ENCODE measurements at places on chromosomes 13 and 19.

DNA sequence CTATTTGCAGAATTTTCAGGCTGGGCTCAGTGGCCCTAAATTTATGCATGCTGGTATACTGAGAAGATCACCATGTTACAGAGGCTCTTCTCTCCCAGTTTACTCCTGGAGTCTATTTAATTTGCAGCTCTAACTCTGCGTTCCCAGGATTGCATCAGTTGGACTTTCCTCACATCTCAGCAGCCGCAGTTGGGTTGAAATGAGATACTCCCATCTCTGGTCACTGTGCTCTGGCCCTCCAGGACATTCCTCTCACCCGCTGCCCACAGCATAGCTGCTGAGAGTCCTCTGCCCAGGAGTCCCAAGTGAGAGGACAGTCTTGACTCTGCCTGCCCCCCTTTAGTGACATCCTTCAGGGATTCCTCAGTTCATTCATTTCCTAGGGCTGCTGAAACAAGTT, 150.9 kb downstream of the LACC1 start:
- DNase-seq: no peak

DNA sequence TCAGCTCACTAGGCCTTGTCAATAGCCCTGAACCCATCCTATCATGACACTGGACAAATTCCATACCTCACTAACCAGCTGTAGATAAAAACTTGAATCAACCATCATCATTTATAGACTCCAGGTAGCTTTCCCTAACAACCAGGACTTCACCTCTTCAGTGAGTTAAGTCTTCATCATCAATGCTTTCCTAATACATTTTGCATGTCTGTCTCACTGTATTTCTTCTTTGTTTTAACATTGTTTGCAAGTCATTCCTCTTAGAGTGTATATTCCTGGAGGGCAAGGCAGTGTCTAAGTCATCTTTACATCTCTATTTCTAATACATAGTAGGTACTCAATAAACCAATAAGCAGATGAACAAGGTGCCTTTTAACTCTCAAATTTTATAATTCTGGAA, 123.4 kb upstream of the RFC3 start:
- no peak for DNase-seq

- DNase-seq: no peak
These were observed 28.2 kb downstream of the CILP2 start for GRCh38 chr19:19566306-19566705.

DNA sequence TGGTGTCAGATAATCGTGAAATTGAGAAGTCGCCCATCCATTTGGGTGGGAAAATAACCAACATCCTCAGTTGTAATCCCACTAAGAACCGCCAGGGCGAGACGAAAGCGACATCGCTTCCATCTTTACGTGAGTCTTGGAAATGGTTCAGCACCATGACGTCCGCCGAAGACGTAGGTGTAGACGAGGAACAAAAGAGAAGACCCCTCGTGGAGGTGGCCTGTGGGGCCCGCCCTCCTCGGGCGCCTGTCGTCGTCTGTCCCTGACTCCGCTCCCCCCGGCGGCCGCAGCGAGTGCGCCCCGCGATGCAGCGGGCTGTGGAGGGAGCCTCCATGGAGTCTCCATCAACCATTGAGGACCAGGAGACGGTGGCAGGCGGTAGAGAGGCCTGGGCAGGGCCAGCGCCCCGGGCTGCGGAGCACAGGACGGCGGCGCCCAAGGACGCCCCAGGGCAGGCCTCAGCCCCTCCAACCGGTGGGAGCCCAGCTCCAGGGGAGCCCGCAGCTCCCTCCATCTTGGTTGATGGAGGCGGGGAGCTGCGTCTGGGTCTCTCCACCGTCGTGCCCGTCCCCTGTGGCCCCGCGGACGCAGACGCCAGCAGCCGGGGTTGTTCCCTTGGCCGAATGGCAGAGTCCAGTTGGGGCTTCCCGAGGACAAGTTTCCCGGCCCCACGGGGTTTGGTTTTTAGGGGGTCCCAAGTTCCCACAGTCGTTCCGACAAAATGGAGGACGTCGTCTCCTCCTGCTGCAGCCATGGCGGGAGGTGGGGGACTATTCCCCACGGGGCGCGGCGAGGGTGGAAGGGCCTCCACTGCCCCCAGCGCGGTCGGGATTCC, 990 bp upstream of the ZMYM2 start:
- DNase-seq: peak; percentile 81

DNA sequence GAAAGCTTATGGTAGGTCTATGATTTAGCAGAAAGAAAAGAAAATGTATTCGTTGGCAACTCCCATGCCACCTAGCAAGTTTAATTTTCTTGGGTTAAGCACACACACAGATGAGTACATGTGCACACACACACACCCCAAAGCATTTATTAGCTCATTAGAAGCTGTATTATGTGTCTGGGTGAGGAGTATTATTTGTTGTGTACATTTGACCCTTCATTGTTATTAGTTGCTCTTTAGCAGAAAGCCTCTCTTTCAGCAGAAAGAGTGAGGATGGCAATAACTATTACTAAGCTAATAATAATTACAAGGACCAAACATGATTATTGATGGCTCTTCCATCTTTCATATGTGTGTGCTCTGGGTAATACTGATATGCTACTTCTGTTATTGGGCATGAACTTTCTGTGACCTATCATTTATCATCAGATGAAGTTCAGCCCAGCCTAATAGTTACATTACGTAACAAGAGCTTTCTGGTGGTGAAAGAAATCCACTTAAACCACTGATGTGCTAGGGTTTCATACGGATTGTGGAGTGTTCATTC, 177.4 kb upstream of the OBI1 start:
- no peak for DNase-seq

DNA sequence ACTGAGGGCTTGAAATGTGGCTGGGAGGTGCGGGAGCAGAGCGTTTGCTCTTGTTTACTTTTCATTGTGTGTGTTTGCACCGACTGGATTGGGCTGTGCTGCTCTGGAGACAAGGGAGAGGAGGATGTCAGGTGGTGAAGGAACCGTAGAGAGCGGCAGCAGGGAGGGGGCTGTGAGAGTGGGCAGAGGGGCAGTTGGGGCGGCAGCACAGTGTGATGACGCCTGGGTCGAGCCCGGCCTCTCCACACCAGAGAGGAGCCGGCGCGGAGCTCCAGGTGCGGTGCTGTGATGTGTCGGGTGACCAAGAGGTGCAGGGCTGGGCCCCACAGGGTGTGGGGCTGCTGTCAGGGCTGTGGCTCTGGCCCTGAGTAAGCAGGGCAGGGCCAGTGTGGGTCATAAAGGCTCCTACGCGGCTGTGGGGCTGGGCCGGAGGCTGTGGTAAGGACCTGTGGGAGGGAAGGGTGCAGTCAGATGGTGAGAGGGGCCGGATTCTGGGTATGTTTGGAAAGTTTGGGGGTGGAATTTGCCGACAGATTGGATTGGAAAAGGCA, 10.5 kb downstream of the NAXD start:
- DNase-seq: no peak

DNA sequence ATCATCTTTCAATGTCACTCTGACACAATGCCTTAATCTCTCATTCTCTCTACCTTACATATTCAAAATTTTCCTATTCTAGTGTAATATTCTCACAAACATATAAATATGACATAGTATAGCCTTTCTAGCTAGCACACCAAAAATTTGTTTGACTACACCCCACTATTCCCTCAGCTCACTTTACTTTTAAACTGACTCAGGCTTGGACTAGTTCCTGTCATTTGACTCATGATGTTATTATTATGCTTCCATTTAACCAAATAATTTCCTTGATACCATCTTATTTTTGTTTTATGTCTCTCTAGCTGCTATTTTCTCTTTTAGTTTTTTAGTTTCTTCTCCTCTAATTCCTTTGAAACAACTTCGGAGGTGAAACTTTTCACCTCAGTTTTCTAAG, 1745.6 kb upstream of the PCDH20 start:
- DNase-seq: no peak

GRCh38 chr19:16015805-16016173, 60.5 kb upstream of the TPM4 start:
- DNase-seq: no peak

DNA sequence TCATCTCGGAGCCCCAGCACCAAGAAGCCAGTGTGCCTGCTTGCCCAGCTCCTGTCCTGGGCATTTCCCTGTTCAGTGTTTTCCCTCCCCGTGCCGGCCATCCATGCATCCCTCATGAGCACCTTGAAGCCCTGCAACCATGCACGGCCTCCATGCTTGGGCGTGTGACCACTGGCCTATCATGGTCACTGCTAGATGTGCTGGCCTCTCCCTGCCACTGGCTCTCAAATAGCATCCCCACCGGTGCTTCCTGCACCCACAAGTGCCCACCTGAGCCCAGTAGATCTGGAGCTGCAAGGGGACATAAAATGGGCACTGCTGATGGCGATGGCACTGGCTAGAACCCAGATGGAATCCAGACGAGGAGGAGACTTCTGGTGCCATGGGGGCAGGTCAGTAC, 126.0 kb downstream of the TUBA3C start:
- no peak for DNase-seq

- no peak for DNase-seq
These were observed 3.5 kb downstream of the PEG3 start for GRCh38 chr19:56837004-56837403.

- no peak for DNase-seq
These were observed 7.3 kb upstream of the C13orf46 start for GRCh38 chr13:113981194-113981605.

DNA sequence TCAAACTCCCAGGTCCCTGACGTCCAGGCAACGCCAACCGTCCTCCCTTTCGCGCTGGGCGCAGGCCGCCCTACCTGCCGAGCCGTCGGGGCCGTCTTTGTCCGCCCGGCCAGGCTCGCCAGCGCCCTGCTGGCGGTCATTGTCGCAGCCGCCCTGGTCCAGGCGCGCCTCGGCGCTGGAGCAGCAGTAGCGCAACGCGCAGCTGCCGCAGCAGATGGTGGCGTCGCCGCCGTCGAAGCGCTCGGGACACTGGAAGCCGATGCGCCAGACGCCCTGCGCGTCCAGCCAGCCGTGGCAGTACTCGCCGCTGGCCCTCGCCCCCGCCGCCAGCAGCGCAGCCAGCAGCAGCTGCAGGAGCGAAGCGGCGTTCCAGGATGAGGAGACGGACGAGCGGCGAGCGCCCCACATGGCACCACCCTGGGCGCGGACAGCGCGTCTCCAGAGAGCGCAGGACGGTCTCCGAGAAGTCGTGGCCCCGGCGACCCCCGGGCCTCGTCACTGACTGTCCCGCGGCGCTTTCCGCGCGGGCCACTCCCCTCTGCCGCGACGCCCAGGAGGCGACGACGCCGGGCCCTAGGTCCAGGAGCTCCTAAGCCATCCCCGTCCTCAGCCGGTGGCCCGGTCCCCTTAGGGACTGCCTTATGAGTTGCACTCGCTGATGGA, 1.1 kb downstream of the SHISA2 start:
- no peak for DNase-seq

Measured in suppressor macrophage treated with lipopolysaccharide for 4 hours (primary cell).